ENCODE measurements at places on chromosomes 6 and 20. TPM values are rescaled to one million over a fixed set of nuclear protein-coding genes. Genes with fewer than 3 reads are reported as not detected.

CST4 gene
- total RNA-seq = not detected

MPIG6B gene
- not detected for total RNA-seq

OR2B6 gene
- total RNA-seq = 0.15 TPM

MYLK2 gene
- total RNA-seq = 0.65 TPM

TNF gene
- not detected for total RNA-seq

Data from A549 treated with Hydrocortisone at 1 μM for 4 hours (cell line).